ENCODE measurements at places on chromosomes 7 and 10. TPM values are rescaled to one million over a fixed set of nuclear protein-coding genes. Genes with fewer than 3 reads are reported as not detected.

DNA sequence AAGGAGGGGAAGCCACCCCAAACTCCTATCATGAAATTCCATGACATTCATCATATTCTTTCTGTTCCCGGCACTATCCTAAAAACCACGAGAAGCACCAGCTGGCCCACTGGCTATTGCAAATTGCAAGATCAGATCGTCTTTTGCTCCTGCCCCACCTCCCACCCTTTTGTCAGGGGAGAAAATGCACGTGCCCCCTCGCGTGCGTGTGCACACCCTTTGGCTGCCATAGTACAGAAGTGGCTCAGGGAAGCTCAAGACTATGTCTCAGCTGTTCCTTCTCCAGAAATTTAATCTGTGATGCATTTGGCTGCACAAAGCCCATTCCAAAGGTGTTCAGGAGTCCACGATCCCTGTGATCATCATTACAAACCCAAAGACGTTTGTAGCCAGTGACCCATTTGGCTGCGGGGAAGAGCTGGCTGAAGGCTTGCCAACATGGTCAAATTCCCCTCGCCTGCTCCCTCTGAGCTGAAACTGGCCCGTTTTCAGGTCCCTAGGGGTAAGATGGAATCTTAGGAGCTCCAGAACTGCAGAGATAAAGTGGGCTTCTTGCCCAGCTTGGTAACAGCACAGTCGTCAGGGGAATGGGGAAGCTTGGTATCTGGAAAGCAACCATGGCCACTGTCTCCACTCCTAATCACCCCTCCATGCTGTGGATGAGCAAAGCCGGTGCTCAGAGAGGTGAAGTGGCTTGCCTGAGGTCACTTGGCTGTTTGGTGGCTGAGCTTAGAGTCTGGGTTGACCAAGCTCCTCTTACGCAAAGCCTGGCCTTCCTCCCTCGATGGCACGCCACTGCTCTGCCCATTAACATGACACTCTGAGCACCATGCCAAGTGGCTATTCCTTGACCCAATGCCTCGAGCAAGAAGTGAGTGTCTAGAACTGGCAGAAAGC is 155.4 kb downstream of the NEURL1 start:
- no peak for DNase-seq

CYP3A4 gene
- total RNA-seq = not detected

- no peak for DNase-seq
These were observed 32.0 kb downstream of the BET1 start for GRCh38 chr7:93972029-93972725.

- DNase-seq = no peak
These were observed 597.5 kb upstream of the PCDH15 start for GRCh38 chr10:55398497-55398882.

DNA sequence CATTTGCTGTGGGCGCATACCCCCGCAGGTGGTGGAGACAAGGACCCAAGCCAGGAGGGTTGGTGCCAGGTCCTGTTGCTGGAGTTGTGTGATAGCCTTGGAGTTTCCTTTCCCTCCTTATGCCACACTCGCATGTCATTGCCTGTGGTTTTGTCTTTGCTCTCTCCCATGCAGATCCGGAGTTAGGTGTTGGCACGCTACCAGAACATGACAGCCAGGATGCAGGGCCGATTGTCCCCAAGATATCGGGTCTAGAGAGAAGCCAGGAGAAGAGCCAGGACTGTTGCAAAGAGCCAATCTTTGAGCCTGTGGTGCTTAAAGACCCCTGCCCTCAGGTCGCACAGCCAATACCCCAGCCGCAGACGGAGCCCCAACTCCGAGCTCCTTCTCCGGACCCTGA is 369.2 kb upstream of the GALNT17 start:
- DNase-seq = no peak

GRCh38 chr7:79506481-79506880 is 53.0 kb upstream of the MAGI2 start:
- no peak for DNase-seq

GRCh38 chr10:6601246-6601805 is 21.2 kb upstream of the PRKCQ start:
- peak; percentile 47 for DNase-seq

TNRC18 gene
- 46.1 TPM for total RNA-seq

CPA2 gene
- not detected for total RNA-seq

DNA sequence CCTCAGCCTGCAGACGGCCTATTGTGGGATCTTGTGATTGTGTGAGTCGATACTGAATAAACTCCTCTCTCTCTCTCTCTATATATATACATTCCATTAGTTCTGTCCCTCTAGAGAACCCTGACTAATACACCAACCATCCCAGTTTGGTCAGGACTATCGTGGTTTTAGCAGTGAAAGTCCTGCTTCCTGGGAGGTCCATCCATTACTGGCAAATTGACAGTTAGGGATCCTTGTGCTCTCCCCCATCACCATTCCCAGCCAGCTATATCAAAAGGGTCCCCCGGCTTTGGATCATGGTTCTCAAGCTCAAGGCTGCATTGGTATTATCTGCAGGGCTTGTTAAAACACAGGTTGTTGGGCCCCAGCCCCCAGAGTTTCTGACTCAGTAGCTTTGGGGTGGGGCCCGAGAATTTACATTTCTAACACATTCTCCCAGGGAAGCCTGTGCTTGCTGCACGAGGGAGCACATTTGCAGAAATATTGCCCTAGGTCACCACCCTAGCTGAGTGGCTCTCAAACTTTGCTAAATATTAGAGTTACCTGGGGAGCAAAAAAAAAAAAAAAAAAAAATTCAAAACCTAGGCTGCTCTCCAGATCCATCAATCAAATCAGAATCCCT is 899.1 kb upstream of the AUTS2 start:
- no peak for DNase-seq

GRCh38 chr10:42690449-42691360 is 52.3 kb upstream of the ZNF33B start:
- DNase-seq = no peak

GRCh38 chr7:48366096-48366495 is 194.8 kb downstream of the ABCA13 start:
- no peak for DNase-seq

NCAPG2 gene
- total RNA-seq = 154 TPM

GRCh38 chr10:33818343-33818742 is 483.9 kb upstream of the NRP1 start:
- DNase-seq = no peak

DNA sequence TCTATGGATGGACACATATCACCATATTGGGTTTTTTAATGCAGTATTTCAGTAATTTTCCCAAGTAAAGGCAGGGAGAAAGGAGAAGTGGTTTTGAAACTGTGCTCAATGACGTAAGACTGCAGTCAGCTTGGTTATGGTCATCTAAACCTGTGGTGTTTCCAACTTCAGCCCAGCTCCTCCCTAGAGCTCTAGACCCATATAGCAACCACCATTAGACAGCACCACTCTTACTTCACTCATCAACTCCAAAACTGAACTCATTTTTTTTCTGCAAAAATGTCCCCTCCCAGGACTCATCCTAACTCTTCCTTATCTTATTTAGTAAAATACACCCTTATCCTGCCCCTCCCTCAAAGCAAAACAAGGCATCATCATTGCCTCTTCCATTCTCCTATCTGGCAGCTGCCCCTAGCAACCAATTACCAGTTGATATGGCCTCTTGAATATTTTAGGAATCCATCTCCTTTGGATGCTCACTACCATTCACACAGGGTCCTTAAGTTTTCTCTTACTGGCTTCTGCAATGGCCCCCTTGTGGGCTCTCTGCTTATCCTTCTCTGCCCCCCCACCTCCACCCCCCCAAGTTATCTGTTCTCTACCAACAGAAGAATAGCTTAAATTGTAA is 1.5 kb upstream of the RALA start:
- DNase-seq = no peak

CFAP70 gene
- 0.40 TPM for total RNA-seq

DOCK1 gene
- total RNA-seq = not detected

DNA sequence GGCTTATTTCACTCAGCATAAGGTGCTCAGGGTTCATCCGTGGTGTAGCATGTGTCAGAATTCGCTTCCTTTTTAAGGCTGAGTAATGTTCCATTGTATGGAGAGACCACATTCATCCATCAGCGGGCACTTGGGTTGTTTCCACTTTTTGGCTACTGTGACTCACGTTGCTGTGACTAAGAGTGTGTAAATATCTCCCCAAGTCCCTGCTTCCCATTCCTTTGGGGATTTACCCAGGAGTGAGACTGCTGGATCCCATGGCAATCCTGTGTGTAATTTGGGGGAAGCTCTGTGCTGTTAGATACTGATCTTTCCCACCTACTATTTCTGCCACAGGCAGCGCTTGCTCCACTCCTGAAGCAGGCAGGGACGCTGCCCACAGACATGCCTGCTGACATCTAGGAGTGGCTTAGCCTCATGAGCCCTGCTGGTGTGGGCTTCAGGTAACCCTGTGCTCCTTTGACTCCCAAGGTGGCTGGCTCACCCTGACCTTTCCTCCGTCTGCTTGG is 346.0 kb downstream of the FRMD4A start:
- DNase-seq = no peak

CBX3 gene
- 269 TPM for total RNA-seq

DNA sequence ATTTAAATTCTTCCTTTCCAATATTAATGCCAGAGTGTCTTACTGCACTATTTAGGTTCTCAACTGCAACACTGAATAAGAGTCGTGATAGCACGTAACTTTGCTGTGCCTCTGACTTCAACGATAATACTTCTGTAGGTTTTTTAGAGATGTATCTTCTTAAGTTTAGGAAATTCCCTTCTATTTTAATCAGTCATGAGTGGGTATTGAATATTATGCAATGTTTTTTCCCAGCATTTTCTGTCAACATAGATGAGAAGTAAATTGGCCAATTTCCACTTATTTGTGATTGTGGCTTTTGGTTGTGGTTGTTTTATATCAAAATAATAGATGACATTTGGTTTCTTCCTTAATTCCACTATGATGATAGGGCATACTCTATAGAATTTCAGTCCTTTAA is 6.7 kb upstream of the STK17A start:
- no peak for DNase-seq

- DNase-seq = no peak
These were observed 274.3 kb upstream of the MKI67 start for GRCh38 chr10:128400564-128400963.

DNA sequence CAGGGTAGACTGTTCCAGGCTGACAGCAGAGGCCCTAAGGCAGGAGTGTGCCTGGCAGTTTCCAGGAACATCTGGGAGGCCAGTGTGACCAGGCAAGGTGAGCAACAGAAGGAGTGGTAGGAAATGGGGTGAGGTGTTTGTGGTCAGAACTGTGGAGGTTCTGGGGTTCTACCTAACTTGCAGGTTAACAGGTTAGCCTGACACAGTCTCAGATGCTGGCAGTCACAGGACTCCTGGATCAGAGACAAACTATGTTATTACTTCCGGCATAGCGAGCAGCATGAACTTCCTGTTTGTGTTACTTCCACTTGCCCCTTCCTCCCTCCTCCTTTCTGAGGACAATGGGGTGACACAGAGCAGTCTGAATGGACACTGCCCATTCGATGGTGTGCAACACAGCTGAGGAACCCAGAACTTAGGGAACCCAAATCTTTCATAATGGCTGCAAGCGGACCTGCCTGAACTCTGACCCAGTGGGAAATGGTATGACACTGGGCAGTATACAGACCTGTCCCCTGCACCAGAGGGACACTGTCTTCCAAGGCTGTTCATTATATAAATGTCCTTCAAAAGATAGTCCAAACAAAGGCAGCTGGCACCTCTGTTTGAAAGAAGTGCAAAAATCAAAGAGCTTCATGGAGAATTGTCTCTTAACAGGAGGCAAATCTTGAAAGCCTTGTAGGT is 3.9 kb upstream of the SAR1A start:
- DNase-seq = peak; percentile 70

GRCh38 chr10:131129544-131129943 is 182.0 kb downstream of the TCERG1L start:
- no peak for DNase-seq

SPDYE2B gene
- not detected for total RNA-seq

GRCh38 chr10:3635697-3636096 is 149.3 kb downstream of the KLF6 start:
- no peak for DNase-seq

HOXA3 gene
- not detected for total RNA-seq

- peak; percentile 55 for DNase-seq
These were observed 18.5 kb downstream of the DDIT4 start for GRCh38 chr10:72292223-72292691.

DNA sequence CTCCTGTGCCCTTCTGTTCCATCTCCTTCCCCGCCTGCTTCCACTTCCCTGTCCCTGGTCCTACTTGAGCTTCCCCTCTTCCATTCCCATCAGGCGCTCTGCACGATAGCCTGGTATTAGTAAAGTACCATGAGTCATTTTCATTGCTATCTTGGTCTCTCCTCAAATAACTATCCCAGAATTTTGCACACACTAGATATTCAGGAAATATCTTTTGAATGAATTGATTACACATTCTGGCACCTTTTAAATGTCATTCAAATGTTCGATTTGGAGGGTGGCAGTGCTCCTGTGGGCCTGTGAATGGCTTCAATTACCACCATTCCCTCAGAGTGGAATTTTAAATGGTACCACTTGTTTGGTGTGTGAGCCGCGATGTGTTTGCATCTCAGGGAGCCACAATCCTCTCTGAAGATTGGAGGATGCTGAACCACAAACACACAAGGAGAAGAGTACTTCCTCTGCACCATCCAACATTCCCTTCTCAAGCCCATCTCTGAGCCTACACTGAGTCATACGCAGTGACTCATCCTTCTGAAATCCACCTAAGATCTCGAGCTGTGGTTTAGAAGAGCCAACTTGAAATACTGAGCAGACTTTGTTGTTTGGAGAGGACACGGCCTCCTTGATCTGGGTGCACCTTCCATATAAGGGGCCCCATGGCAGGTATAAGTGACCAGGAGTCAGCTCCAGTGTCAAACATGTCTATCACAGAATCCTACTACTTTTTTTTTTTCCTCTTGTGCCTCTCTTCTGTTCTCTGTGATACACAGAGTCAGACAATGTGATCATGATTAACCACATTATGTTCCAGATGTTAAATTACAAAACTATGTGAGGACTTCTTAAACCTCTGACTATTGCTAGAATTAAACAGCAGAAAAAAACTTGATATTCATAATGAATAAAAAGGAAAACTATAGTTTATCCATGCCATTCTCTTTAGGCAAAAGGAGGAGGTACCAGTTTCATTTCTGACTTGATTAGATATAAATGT is 81.9 kb downstream of the BMPER start:
- no peak for DNase-seq

DNA sequence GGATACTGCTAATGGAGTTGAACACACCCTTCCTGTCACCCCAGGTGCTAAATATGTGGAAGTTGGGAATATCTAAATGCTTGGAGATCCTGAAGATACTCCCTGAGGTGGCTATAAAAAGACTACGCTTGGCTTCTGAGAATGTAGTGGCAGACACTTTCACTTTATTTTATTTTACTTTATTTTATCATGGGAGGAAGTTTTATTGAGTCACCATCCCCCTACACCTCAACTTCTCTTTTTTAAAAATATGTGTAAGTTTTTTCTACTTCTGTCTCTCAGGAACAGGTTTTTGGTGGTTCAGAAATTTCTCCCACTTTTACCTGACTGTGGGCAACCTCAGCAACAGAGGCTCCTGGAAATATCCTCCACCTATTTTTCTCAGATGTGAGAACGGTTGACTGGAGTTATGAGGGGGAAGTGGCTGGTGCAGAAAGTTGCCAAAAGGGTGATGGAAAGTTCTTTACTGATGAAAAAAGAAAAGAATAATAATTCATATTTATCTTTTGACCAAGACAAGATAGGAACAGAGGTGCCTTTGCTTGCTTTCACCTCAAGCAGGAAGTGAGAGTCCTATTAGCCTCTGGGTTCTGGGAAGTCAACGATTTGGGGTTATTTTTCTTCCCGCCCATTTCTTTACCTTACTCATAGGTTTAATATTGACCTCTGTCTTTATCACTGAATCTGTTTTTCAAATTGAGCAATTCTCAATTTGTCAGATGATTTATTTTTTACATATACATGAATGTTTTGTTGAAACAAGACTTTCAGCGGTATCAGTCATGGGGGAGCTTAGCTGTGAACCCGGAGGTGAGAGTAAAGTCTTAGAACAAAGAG is 103.6 kb downstream of the AHR start:
- DNase-seq = no peak
